ENCODE measurements at places on chromosomes 3 and 15.

DNA sequence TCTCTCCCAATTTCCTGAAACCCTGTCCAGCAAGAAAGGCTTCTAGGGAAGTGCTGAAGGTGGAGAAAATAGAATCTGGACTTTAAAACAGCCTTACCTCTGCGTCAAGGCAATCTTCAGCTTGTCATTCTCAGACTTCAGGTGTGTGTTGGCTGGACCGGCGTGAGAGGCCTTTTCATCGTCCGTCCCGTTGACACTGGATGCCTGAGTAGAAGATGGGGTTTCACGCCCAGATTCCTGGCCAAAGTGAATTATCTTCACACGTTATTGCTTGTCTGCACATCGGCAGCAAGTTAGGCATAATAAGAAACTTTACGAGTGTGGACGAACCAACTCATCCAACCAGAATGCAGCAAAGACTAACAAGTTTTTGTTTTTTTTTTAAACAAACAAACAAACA lies 49.5 kb downstream of the WHAMM start:
- H3K36me3 ChIP-seq, result peaks cover 1% of the 10 kb centered on the region
- peaks cover 6% of the 10 kb centered on the region for H3K4me1 ChIP-seq
- H3K27me3 ChIP-seq, result no peaks in the 10 kb centered on the region
- no peak overlapping the region for H3K4me3 ChIP-seq

- H3K4me1 ChIP-seq, result no peaks in the 10 kb centered on the region
- H3K27ac ChIP-seq, result no peak overlapping the region
- H3K36me3 ChIP-seq, result no peaks in the 10 kb centered on the region
- H3K4me3 ChIP-seq, result no peak overlapping the region
These were observed 456.3 kb upstream of the ARRDC4 start for GRCh38 chr15:97504031-97504792.

- H3K4me3 ChIP-seq, result no peak overlapping the region
- no peaks in the 10 kb centered on the region for H3K27me3 ChIP-seq
- H3K27ac ChIP-seq, result no peak overlapping the region
- no peak for DNase-seq
- no peaks in the 10 kb centered on the region for H3K4me1 ChIP-seq
These were observed 127.9 kb downstream of the SLC25A26 start for GRCh38 chr3:66348704-66349103.

DNA sequence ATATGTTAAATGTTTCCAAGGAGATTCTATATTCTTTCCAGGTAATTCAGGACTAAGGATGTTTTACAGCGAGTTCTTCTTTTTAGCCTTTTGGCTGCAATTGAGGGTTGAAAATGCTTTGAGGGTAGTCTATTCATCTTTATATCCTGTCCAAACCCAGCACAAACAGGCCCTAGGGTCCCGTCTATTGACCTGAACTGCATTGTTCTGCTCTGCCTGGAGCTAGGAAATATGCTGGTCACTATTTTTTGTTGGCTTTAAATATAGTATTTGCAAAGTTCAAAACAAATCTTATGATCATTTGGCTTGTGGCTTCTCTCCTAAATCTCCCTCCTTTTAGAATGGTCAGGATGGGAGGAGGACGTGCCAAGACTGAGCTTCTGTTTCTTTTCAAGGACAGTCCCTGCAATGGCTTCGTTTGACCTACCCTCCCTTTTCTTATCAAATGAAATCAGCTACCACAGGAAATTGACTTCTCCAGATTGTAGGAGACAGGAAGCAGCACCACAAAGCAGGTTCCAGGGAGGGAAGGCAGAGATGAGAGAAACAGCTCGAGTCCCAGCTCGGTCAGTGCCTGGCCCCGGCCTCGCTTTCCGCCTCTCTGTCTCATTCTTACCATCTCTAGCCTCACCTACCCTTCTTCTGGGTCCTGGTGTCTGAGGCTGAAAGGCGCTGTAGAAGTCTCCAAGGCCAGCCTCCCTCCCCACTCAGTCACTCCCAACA lies 27.6 kb upstream of the NRROS start:
- no peaks in the 10 kb centered on the region for H3K27me3 ChIP-seq
- H3K36me3 ChIP-seq, result no peaks in the 10 kb centered on the region
- H3K27ac ChIP-seq, result peak overlapping the region; percentile 87
- no peak for DNase-seq

DNA sequence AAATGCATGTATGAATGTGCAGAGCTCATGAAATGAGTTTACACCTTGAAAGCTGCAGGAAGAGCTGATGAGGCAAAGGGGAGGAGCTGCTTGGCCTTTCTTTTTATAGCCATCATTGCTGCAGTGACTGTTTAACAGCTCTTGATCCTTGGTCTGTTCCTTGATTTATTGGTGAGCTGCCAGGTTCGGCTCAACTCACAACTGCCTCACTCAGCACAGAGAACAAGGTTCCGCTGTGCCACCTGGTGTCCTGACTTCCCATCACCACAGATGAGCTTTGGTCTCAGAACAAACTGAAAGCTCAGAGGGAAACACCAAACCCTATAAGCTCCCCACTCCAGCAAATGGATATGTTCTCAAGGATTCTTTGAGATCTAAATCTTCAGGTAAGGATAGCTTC lies 626.1 kb downstream of the MAGI1 start:
- no peaks in the 10 kb centered on the region for H3K4me1 ChIP-seq
- H3K27me3 ChIP-seq, result no peaks in the 10 kb centered on the region
- no peak overlapping the region for H3K27ac ChIP-seq
- no peaks in the 10 kb centered on the region for H3K36me3 ChIP-seq
- no peak for DNase-seq
- H3K4me3 ChIP-seq, result no peak overlapping the region

DNA sequence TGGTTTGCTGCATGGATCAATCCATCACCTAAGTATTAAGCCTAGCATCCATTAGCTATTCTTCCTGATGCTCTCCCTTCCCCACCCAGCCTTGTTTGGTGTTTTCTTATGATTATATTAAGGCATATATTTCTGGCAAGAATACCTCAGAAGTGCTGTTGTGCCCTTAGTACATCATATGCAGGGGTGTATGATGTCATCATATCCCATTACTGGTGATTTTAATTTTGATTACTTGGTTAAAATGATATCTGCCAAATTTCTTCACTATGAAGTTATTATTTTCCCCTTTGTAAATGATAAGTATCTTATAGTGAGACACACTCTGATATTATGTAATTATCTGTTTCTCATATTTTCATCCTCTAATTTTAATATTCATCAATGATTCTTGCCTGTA lies 15.4 kb downstream of the SLC22A14 start:
- H3K27ac ChIP-seq, result no peak overlapping the region
- DNase-seq, result no peak
- H3K36me3 ChIP-seq, result no peaks in the 10 kb centered on the region
- H3K4me1 ChIP-seq, result no peaks in the 10 kb centered on the region

- peak within 1 kb of the TSS; percentile 38 for H3K4me3 ChIP-seq
- H3K27me3 ChIP-seq, result peaks cover 64% of the 10 kb centered on the region
- H3K36me3 ChIP-seq, result no peaks in the 10 kb centered on the region
- peaks cover 9% of the 10 kb centered on the region for H3K4me1 ChIP-seq
These were observed at the start of gene ST8SIA2 for GRCh38 chr15:92393071-92393979. Gene ST8SIA2 (plus strand): TSS chr15:92393881. CDS start chr15:92394065, 184 bp downstream.

DNA sequence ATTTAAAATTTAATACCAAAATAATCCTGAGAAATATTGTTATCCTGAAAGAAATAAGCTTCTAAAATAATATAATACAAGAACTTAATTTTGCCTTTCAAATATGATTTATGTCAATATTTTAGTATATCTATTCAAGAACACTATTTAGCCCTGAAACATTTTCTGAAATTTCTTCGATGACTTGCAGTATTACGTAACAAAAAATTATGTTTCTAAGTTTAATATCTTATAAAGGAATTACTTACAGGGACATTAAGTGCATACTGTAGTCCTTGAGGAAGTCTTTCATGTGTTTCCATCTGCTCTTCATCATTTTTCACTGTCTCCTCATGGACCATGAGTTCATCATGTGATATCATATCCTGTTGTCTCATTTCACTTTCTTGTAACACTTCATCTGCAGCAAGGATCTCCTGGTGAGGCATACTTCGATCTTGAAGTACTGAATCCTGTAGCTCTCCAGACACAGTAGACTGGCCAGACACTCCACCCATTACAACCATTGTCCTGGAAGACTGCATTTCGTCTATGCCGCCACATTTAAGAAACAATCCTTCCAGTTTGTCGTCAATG lies 62.0 kb downstream of the ZNF148 start:
- no peaks in the 10 kb centered on the region for H3K27me3 ChIP-seq
- H3K36me3 ChIP-seq, result peaks cover 58% of the 10 kb centered on the region
- peak overlapping the region; percentile 49 for H3K27ac ChIP-seq
- no peak overlapping the region for H3K4me3 ChIP-seq
- H3K4me1 ChIP-seq, result peaks cover 28% of the 10 kb centered on the region
- DNase-seq, result no peak

DNA sequence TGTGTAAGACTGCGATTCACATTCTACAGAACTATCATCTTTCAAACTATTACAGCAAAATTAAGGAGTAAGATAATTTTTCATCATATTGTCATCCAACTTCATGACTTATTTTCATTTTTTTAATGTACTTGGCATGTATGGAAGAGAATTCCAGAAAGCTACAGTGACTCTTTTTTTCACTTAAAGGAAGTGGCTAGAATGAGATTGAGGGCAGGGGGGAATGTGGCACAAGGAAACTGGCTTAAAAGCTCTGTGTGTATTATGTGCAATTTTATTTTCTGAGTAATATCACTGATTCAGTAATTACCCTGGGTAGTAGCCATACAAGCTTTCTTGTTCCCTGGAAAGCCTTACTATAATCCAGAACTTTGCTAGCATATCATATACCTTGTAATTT lies 94.6 kb downstream of the FILIP1L start:
- H3K36me3 ChIP-seq, result peaks cover 17% of the 10 kb centered on the region
- no peak overlapping the region for H3K27ac ChIP-seq
- no peak for DNase-seq
- H3K4me3 ChIP-seq, result no peak overlapping the region
- peaks cover 5% of the 10 kb centered on the region for H3K4me1 ChIP-seq

DNA sequence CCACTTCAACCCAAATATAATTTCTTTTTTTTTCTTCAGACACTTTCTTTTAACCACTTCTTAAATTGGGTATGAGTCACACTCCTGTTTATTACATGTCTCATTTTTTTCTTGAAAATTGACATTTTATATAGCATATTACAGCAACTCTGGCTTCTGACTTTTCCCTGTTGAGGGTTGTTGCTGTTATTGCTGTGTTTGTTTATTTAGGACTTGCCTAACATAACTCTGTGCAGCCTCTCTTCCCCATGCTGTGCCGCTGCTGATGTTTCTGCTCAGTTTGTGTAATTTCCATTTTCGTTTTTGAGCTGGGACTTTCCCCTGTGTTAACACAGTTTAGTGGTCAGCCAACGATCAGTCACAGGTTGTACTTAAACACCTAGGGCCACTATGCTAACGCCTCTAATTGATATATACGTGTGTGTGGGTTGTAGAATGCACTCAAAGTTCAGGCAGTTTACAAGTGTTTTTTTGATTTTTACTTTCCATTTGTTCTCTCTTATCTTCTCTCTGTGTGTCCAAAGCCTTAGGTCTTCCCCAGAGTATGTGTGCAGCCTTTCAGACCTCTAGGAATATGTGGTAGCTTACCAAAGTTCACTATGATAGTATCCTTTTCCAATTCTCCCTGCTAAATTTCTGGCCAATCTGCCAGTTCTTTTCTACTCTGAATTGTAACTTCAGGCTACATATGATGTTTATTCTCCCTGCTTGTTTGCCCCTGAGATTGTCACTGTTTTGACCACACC lies 337.2 kb downstream of the ZBTB20 start:
- H3K36me3 ChIP-seq, result peaks cover 7% of the 10 kb centered on the region
- H3K4me3 ChIP-seq, result peak overlapping the region; percentile 3
- H3K4me1 ChIP-seq, result peaks cover 6% of the 10 kb centered on the region

GRCh38 chr3:47979070-47979469 lies 37.1 kb downstream of the MAP4 start:
- H3K4me3 ChIP-seq, result no peak overlapping the region
- peaks cover 6% of the 10 kb centered on the region for H3K36me3 ChIP-seq
- no peak for DNase-seq
- no peak overlapping the region for H3K27ac ChIP-seq

- H3K36me3 ChIP-seq, result no peaks in the 10 kb centered on the region
- H3K4me1 ChIP-seq, result no peaks in the 10 kb centered on the region
- H3K4me3 ChIP-seq, result no peak overlapping the region
These were observed 384.9 kb upstream of the RARB start for GRCh38 chr3:25043177-25043576.

DNA sequence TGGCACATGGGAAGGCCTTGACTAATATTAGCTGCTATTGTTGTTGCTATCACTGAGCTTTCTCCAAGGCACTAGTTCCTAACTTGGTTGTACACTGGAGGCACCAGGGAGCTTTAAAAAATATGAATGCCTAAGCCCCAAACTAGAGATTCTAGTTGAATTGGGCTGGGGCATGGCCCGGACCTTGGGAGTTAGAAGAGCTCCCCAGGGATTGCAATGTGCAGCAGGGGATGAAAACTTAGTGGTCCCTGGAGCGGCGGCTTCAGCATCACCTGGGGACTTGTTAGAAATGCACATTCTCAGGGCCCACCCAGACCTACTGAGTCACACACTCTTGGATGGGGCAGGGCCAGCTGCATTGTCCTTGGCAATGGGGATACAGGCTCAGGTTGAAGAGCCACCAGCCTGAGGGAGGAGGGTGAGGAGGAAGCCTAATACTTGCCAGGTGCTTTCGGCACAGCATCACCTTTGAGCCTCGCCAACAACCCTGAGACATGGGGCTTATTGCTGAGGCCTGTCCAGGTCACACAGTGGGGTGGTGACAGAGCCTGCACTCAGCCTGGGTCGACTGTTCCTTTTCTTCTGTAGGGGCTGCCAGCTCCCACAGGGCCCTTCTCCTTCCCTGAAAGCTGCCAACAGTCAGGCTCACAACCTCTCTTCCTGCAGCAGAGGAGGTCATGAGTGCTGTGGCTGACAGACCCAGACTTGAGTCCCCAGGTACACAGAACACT lies 84.5 kb downstream of the ATP2B2 start:
- H3K36me3 ChIP-seq, result no peaks in the 10 kb centered on the region
- peaks cover 2% of the 10 kb centered on the region for H3K27me3 ChIP-seq
- H3K4me3 ChIP-seq, result no peak overlapping the region

DNA sequence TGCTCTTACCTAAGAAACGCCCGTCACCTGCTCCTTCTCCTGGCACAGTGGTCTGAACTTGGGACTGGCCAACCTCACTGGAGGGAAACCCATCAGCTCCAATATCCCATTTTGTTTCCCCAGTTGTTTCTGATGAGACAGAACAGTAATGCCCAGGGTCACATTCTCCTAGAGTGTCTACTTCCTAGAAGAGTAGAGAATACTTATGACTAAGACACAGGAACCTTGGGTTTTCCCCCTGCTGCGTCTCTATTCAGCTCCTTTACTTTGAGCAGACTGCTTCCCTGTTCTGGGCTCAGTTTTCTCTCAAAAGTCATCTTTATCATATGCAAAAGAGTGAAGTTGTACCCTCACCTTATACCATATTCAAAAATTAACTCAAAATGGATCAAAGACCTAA lies 79.4 kb downstream of the POLR2M start:
- H3K4me3 ChIP-seq, result no peak overlapping the region
- peaks cover 17% of the 10 kb centered on the region for H3K27me3 ChIP-seq
- peaks cover 5% of the 10 kb centered on the region for H3K4me1 ChIP-seq
- no peak overlapping the region for H3K27ac ChIP-seq
- no peaks in the 10 kb centered on the region for H3K36me3 ChIP-seq
- DNase-seq, result no peak
